Right lung (tissue), 10 donors: ENCODE measurements at places on chromosomes 12 and 14. TPM values are rescaled to one million over a fixed set of nuclear protein-coding genes. Genes with fewer than 3 reads are reported as not detected.

REC8 gene
- polyA plus RNA-seq = 36.6 TPM

HCAR3 gene
- polyA plus RNA-seq = 0.09 TPM

LRRK2 gene
- 9.4 TPM for polyA plus RNA-seq

GLIPR1L1 gene
- 0.76 TPM for polyA plus RNA-seq

KRT80 gene
- 1.1 TPM for polyA plus RNA-seq

TBX5 gene
- polyA plus RNA-seq = 40.4 TPM

CD163 gene
- 16.8 TPM for polyA plus RNA-seq

NINJ2 gene
- 2.9 TPM for polyA plus RNA-seq

FMNL3 gene
- polyA plus RNA-seq = 50.1 TPM

IFNG-AS1 gene
- 0.31 TPM for polyA plus RNA-seq

CLEC4D gene
- polyA plus RNA-seq = 0.39 TPM

HOXC13 gene
- polyA plus RNA-seq = not detected

GRCh38 chr12:69569236-69569635 is 16.0 kb upstream of the CCT2 start:
- DNase-seq = no peak

- DNase-seq = no peak
Observed at GRCh38 chr12:108313606-108314351, 25.3 kb downstream of the CMKLR1 start.

- DNase-seq = no peak
Observed at GRCh38 chr14:77155083-77155482, 13.5 kb upstream of the ZDHHC22 start.

DNA sequence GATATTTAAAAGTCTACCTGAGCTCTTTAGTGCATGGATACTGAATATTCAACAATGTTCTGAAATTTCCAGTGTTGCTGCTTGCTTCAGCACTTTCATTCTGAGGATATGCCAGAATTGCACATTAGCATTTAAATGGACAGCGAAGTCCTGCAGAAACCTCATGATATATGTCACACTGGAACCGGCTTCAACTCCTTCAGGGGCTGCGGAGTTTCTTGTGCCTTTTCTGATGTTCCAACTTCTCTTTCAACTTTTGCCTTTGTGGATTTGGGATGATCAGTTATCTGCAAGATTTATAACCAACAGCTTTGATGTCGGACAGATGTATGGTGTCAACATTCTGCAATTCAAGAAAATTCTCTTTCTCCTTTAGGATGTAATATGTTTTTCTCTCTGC is 142.5 kb upstream of the LMNTD1 start:
- DNase-seq = no peak

DNA sequence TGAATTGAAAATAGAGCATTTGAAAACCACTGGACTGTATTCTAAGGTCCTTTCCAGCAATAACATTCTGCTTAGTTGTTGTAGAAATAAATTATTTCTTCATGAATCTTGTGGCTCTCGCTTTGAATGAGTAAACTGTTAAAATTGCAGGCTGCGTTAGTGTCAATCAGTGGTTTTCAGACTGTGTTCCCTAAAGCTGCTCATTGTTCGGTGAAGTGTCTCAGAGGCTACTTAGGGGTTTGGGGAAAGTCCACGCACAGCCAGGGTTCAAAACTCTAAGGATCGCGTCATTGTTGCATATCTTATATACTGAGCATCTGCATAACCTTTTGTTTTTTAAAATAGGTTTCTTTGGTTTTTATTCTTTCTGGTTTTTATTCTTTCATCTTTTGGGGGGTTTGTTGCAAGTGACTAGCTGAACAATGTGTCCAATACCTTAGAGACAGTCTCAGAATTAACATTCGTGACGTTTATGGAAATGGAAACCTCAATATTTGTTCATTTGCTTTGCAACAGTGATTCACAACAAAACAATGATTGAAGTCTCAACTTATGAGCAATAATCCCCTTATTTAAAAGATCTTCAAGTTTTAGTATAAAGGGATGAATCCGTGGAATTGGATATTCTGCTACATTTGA is 108.1 kb downstream of the TTLL5 start:
- DNase-seq = no peak

DNA sequence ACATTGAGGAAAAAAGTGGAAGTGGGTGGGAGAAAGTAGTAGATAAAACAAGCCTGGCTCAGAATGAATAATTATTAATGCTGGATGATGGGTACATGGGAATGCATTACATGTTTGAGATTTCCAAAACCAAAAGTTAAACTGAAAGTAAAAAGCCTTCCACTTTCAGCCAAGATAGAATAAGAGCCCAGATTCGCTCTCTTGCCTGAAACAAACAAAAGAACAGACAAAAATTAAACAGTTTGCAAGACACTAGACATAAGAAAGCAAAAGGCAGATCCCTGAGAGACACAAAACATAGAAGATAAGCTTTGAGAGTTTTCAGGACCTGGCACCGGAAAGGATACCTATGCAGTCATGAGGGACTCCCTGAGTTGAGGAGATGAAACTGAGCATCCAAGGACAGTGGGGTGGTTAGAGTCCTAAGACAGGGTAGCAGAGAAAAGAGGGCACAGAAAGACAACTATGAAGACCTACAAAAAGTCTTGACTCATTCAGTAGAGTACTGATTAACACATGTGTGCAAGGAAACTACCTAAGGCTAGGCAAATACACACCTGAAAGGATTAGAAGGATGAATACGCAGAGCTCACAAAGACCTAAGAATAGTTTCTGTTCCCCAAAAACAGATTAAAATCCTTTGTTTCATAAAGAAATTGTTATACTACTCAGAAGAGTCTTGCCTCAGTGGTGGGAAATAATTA is 54.1 kb downstream of the CEP83 start:
- no peak for DNase-seq

GRCh38 chr14:97791072-97791471 is 993.9 kb downstream of the VRK1 start:
- no peak for DNase-seq

DNA sequence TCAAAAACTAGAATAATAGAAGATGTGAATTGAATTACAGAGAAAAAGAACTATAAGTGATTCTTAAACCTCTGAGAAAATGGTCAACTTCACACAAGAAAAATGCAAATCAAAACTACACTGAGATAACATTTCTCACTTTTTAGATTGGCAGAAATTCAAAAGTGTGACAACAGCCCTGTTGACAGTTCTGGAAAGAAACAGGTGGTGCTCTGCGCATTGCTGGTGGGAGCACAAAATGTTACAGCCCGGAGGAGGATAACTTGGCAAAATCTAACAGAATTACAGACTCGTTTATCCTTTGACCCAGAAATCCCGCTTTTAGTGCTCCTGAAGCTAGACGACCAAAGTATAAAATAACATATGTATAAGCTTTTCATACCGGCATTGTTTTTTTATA is 222.5 kb upstream of the CNTN1 start:
- no peak for DNase-seq

DNA sequence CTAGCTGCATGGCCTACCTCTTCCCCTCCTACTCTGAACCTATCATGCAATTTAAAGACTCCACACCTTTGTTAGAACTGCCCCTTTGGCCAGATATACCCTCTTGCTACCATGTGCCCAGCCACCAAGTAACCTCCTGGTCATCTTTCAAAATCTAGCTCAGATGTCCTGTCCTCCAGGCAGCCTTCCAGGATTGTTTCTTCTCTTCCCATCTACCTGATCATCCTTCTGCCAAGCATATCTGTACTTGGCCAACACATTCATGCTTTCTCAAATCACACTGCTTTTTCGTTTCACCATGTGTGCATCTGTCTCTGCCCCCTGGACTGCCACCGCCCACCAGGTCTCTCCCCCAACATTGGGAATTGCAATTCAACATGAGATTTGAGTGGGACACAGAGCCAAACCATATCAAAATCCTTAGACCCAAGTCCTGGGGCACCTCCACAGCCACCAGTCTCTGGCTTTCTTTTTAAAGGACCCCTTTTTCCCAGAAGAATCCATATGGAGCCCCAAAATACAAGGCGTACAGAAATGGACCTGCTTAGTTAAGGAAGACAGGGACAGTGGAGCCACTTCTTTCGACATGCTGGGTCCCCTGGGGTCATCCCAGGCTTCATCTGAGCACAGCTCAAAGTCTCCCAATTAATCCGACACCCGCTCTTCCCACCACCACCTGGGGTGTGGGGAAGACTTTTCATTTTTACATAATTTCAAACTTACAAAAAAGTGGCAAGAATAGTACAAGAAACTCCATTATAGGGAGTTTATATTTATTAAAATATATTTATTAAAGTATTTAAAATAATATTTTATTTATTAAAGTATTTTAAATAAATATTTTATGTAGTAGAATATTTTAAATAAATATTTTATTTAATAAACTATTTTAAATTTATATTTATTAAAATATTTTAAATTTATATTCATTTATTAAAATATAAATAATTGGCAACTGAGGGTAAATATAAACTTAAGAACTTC is 7.9 kb upstream of the CMKLR1 start:
- DNase-seq = no peak

DNA sequence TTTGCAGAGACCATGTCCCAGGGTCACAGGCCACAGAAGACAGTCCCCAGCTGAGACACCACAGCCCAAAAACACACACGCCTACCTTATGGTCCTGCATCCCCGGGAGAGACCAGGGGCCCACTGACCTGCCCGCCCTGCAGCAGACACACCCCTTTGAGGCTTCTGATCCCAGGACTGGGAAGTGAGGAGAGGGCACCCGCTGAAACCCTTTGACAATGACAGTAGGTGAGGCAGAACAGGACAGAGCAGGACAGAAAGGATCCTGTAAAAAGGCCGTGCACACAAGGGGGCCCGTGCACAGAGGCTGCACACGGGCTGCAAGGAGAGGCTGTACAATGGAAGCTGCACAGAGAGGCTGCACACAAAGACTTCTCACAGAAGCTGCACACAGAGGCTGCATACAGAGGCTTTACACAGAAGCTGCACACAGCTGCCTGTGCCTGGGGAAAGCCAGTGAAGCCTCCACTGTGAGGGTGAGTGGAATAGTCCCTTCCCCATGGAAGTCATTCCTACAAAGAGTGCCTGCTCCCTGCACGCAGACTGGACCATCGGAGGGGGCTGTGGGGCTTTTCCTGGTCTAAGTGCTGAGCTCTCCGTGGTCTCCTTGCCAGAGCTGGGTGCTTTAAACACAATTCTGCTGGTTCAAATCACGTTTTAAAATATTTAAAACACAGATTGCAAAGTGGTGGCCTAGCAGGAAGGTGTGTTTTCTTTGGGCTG is 16.6 kb upstream of the SFSWAP start:
- no peak for DNase-seq

GRCh38 chr14:57879516-57879915 is 13.6 kb upstream of the SLC35F4 start:
- DNase-seq = no peak

GRCh38 chr14:92751819-92752218 is 3.4 kb upstream of the LGMN start:
- DNase-seq = no peak

DNA sequence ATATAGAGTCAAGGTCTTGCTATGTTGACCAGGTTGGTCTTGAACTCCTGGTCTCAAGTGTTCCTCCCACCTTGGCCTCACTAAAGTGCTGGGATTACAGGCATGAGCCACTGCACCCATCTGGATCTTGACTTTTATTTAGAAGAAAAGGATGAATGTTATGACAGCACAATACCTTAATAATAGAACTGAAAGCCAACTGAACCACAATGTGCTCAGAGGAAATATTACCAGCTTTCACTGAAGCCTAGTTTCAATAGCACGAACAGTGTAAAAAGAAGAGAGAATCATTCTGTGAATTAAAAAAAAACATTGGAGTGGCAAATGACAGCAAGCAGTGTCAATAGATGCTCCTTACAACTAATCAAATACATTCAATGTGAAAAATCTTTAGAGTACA is 239.2 kb upstream of the RMST start:
- no peak for DNase-seq

DNA sequence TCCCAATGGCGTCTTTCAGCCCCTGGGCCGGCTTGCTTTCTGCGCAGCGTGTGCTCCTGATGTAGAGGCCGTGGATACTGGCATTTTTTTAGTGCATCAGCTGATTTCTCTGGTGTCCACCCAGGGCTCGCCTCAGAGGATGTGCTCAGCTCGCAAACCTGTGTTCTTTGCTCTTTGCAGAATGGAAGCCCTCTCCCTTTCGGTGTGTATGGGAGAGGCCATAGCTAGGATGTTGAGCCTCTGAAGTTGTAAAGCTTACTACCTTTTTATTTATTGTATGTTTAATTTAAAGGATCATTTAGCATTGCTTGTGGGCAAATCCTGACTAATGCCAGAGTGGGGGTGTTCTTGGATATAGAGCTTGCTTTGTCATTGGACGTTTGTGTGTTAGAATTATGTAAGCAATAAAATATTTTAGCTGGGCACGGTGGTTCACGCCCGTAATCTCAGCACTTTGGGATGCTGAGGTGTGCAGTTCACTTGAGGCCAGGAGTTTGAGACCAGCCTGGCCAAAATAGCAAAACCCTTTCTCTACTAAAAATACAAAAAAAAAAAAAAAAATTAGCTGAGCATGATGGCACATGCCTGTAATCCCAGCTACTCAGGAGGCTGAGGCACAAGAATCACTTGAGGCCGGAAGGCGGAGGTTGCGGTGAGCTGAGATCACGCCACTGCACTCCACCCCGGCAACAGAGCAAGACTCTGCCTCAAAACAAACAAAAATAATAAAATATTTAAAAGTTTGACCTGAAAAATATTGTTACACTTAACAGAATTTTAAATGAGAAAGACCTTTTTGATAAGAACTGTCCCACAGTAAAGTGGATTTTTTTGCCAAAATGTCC is 52.6 kb upstream of the MMP17 start:
- DNase-seq = no peak

GRCh38 chr14:33647385-33647786 is 303.5 kb downstream of the EGLN3 start:
- no peak for DNase-seq

GRCh38 chr12:119089380-119090013 is 89.2 kb upstream of the HSPB8 start:
- no peak for DNase-seq

- DNase-seq = no peak
Observed at GRCh38 chr14:104113631-104114420, 24.6 kb upstream of the KIF26A start.

DNA sequence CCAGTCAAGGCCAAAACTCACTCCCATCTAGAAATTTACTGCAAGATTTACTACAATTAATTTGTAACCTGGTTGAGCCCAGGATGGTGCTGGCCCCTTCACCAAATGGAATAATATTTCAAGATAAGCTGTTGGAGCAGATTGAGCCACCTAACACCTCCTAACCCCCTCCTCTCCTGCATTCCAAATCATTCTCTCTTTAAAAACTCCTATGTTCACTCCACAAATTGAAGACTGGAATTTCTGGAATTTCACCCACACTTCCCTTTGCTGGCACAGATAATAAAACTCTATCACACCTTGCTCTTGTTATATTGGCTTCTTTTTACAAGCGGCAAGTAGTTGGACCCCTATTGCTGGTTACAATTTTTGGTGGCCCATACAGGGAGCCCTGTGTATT is 41.7 kb downstream of the MIS18BP1 start:
- DNase-seq = no peak

GRCh38 chr12:5173511-5174011 is 129.9 kb downstream of the KCNA5 start:
- DNase-seq = no peak

DNA sequence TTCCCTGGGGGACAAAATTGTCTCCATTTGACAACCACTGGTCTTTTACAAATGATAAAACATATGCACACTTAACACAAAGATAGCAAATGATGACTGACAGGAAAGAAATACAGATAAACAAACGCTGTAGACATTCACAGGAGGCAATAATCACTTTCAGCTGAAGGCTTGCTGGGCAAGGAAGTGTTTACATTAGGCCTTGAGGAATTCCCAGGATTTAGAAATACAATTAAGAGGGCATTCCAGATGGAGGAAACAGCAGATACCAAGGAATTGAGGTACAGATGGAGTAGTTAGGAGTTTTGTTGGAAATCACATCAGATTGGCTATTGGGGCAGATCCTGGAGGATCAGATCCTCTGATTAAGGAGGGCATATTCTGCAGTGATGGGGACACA is 93.9 kb downstream of the DYRK2 start:
- DNase-seq = no peak
